ENCODE measurements at places on chromosomes 6 and 20.

DNA sequence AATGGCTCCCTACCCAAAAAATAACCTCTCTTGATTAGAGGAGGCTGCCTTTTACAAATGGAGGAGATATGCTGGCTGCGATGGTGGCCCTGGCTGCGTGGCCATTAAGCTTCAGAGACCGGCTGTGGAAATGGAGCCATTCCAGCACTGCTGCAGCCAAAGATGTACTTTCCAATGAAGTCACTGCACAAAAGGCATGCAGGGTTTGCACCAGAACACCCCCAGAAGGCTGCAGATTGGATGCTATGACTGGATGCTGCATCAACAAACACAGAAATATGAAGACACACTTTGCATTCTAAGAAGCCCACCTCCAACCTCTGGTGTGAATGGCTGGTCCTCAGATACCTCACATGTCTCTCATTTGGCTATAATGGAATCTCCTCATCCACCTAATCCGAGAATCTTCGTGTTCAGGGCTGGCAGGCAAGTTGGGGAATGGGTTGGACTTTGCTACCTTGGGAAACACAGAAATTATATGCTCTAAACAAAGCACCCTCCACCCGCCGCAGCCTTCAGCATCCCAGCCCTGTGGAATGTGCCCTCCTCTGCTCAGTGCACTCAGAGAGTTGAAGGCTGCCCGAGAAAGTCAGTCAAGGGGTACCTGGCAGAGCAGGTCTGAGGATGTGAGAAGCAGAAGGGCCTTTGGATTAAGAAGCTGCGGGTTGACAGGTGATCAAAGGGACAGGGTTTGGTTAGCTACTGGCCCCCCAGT is 35.3 kb downstream of the APCDD1L start:
- no peak for DNase-seq

GRCh38 chr6:14983599-14984518 is 262.0 kb upstream of the JARID2 start:
- DNase-seq = no peak

- DNase-seq = no peak
These were observed 78.8 kb upstream of the MAP7 start for GRCh38 chr6:136628996-136629395.

- DNase-seq = peak; percentile 59
These were observed 1.4 kb upstream of the CEP43 start for GRCh38 chr6:166997768-166998255.

- DNase-seq = no peak
These were observed at the start of gene VIP for GRCh38 chr6:152750694-152751093. Gene VIP (plus strand): TSS chr6:152750797. CDS start chr6:152752178, 1,381 bp downstream.

- no peak for DNase-seq
These were observed 36.3 kb downstream of the MARCKS start for GRCh38 chr6:113893451-113893850.

GRCh38 chr6:3176562-3177355 is 19.4 kb upstream of the TUBB2A start:
- DNase-seq = peak; percentile 36

DNA sequence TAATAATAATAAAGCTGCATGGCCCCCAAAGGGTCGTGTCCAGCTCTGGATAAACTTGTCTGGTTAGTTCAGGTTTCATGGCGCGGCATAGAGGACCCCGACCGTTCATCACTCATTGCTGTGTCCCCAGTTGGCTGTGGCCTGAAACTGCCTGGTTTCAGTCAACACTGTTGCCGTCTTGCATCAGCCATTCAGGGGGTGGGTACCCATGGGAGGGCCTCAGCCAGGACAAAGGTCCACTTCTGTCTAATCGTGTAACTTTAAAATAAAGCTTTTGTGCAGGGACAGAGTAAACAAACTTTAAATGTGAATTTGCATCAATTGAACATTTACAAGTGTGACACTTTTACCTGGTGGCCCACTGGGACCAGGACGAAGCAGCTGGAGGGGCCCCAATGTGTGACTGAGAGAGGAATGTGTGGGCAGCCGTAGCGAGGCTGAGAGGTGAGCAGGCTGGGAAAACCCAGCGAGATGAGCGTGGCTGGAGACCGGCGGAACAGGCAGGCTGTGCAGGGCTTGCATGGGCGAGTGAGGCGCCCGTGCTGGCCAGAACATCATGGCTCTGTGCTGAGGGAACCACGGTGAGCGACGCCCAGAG is 22.3 kb upstream of the UNC93A start:
- DNase-seq = no peak

GRCh38 chr20:6673071-6673470 is 94.4 kb upstream of the BMP2 start:
- no peak for DNase-seq

- DNase-seq = peak; percentile 73
These were observed 184.4 kb downstream of the GJA10 start for GRCh38 chr6:90078513-90079289.

DNA sequence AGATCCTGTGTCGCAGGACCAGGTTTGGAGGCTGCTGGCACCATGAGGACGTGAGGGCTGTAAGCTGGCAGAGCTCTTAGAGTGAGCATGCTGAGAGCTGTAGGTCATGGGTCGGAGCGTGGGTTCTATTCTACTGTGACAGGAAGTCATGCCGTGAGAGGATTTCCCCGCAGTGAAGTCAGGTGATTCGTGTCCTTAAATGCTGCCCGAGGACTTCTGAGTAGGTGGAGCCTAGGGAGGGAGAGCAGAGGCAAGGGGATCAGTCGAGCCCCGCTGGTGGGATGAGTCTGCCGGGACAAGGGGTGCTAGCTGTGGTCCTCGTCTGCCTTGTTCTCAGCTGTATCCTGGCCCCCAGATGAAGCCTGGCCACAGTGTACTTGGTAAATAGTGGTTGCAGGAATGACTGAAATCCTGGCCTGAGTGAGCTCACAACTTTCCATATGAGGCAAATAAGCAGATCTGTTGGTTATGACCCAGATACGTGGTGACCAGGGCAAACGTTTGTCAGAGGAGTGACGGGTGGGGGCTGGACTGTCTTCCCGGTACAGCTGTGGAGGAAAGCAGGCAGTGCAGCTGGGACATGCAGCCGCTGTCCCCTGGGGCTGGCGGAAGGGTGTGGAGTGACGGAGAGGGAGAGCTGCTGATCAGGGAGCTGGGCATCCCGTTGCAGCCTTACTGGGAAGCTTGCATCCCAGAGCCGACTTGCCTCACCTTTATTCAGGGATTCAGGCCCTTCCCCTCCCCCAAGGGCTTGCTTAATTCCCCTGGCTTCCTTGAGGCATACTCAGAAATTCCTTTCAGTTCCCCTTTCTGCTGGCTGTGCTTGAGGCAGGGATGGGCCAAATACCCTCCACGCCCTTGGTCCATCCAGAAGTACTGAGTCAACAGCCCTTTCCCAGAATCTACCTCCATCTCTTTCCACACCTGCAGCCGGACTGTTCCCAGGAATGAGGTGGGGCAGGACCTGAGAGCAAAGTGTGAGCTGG is 250.9 kb upstream of the RREB1 start:
- peak; percentile 68 for DNase-seq

DNA sequence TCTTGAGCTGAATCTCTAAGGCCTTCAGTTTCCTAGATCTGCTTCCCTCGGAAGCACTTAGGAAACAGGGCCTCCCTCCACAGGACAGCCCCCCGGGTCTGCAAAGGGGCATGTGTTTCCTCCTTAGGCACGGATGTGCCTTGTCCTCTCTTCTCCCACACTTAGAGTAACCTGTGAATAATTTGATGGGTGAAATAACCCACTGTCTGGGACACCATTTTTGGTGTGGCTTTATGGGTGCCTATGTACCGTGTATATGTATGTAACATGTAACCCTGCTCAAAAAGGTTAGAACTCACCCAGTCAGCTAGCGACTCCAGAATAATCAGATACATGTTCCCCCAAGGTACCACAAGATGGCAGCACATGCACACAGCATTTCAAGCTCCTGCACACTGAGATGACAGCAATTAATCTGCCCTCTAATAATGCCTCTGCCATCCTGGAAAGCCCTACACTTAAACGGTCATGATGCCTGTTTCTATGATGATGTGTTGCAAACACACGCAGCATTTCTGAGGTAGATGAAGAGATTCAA is 212.0 kb upstream of the PROKR2 start:
- peak; percentile 58 for DNase-seq

Data from activated naive CD8-positive, alpha-beta T cell treated with anti-CD3 and anti-CD28 coated beads for 36 hours (primary cell).